Activated CD8-positive, alpha-beta T cell treated with anti-CD3 and anti-CD28 coated beads for 36 hours (primary cell): ENCODE measurements at places on chromosomes 3 and 15. TPM values are rescaled to one million over a fixed set of nuclear protein-coding genes. Genes with fewer than 3 reads are reported as not detected.

The TGM4 gene
- not detected for total RNA-seq

The FETUB gene
- not detected for total RNA-seq

The CFAP100 gene
- total RNA-seq: not detected

The PDZRN3 gene
- total RNA-seq: not detected

The DNAH12 gene
- total RNA-seq: not detected

The CLN6 gene
- 47.2 TPM for total RNA-seq

The IL16 gene
- 130 TPM for total RNA-seq

The ARIH2 gene
- total RNA-seq: 115 TPM

The SLC28A1 gene
- not detected for total RNA-seq

The WDR93 gene
- total RNA-seq: not detected

The CLDN16 gene
- total RNA-seq: not detected

The COL6A5 gene
- not detected for total RNA-seq

The RHCG gene
- total RNA-seq: not detected

The CD86 gene
- total RNA-seq: 0.52 TPM

The MNS1 gene
- 0.29 TPM for total RNA-seq

The IRAK2 gene
- 3.0 TPM for total RNA-seq

The NR2E3 gene
- not detected for total RNA-seq

The PARP14 gene
- 53.3 TPM for total RNA-seq

The TRH gene
- total RNA-seq: not detected

The MINAR1 gene
- total RNA-seq: 0.45 TPM

The POC1A gene
- 23.5 TPM for total RNA-seq

The AVEN gene
- total RNA-seq: 13.0 TPM

The STRA6 gene
- 0.72 TPM for total RNA-seq

The ADAMTS17 gene
- 1.5 TPM for total RNA-seq

The GUCA1C gene
- total RNA-seq: not detected
